ENCODE measurements at places on chromosomes 1 and 21.

DNA sequence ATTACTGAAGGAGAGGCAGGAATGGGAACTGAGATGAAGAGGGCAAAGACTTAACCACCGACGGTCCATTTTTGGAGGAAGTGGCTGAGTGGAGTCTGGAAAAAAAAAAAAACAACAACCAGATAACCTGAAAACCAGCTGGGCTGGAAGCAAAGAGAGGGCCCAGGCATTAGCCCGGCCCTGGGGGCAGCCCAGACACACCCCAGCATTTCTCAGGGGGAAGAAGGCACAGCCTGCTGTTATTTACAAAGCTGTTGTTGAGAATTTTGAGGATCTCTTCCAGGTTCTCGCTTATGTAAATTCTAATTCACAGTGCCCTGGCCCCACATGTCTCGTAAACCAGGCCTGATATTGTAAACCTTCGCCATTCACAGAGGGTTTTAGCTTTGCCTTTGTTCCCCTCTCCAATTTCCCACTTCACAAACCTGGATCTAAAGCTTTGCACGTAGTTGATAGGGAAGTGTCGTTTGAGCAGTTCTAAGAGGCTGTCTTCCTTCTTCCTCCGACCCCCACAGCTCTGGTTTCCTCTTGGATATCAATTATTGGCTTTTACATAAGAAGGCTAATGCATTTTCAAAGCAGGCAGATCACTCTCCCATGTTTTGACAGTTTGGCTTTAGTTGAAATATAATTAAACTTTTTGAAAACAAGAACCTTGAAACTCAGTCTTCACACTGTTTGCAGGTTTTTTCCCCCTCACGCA, 161.8 kb upstream of the IRF2BP2 start:
- DNase-seq: peak; percentile 48

DNA sequence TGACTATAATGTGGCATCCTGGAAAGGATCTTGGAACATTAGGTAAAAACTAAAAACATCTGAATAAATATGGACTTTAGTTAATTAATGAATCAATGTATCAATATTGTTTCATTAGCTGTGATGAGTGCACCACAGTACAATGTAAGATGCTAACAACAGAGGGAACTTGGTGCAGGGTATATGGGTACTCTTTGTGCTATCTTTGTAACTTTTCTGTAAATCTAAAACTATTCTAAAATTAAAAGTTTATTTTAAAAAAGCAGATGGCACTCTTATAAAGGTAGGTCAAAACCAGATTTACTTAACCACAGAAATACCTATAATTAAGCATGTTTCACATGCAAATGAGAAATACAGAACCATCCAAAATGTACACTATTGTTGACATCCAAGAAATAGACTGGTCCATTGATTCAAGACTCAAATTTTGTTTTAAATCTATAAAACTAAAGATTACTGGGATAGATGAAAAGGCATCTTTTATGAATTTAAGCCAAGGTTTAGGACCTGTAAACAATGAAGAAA, 38.4 kb downstream of the ACBD3 start:
- DNase-seq: no peak

DNA sequence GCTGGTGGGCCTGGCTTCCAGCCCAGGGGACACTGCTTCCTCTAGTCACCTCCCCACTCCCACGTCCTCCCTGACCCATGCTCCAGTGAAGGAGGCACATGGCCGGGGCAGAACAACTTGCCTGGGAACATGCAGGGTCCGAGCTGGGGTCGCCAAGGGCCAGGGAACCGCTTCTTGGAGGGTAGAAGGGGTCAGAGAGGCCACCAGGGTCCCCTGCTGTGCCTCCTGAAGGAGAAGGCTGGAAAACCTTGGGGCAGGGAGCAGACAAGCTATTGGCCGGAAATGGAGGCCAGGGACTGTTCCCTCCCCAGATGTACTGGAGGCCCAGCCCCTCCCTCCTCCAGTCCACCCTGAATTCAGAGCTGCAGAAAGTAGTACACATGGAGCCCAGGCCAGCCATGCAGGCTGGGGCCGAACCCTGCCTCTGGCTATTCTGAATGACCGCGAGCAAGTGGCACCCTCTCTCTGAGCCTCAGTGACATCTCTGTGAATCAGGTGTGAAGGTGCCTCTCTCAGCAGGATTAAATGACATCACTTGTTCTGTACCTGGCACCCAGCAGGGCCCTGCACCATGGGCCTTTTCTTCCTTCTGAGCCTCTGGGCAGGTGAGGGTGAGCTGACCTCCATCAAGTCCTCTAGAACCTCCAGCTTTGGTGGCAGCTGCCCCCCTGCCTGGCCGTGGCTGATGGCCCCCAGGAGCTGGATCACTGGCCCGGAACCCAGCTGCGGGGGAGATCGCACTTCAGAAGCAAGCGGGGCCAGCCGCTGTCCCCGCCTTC, 15.7 kb downstream of the SPOCD1 start:
- DNase-seq: no peak

- DNase-seq: peak; percentile 15
Measured at GRCh38 chr21:39531064-39531463, 79.3 kb downstream of the SH3BGR start.

DNA sequence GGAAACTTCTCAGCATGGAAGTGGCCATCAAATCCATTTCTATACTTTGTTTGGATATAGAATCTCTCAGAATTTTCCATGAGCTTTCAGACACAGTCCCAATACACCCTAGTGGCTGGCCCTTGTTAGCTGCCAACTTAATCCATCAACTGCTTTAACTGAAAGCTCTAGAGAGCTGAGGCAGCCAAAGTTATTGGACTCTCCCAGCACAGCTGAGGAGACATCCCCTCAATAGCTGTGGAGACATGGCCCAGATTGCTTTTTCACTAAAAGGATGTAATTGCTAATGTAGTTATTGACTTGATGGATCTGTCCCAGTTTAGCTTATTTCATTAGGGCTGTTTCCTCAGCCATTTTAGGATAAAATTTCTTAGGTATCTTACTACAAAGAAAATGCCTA, 94.8 kb upstream of the PRMT6 start:
- no peak for DNase-seq

DNA sequence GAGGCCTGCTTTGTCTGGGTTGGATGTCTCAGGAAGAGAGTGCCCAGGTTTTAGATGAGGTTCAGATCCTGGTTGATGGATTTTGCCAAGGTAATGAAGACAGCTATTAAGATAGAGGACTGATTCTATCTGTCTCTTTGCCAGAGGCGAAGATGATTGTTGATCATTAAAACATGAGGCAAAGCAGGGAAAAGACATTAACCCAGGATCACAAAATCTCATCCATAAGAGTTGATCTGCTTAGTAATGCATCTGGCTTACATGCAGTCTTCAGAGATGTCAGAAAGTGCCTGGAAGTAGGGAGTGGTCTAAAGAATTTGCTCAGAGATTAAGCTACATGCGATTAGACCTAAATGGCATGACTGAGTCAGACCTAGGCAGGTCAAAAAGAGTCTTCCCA, 229.6 kb upstream of the PLD5 start:
- no peak for DNase-seq

- DNase-seq: no peak
Measured at GRCh38 chr1:68470388-68470970, 20.7 kb upstream of the RPE65 start.

DNA sequence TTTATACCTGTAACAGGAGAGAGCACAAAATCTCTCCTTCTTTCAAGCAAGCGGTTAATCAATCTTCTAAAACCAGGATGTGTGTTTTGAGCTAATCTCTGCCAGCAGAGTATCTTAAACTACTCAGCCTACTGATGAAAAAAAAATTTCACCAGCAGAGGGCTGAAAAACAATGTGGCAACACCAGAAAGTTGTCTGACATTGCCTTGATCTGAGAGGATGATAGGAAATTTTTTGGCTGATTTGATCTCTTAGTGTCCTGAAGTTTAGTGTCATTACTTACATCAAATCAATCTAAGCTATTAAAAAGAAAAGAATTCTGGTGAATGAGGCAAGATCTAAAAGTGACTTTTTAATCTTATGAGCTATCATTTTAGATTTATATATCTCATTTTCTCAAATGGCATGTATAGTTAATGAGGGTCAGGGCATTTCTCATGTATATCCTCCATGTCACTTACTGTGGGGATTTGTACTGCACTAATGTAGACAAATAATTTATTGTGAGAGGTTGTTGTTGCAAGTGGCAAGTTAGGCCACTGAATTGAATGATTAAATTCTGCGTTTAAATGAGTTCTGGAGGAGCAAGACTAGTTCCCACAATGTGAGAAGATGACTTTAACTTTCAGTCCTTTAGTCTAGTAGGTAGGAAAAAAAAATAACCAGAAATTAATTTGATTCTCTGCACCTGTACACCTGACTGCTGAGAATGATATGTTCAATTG, 10.9 kb downstream of the ADAMTS1 start:
- DNase-seq: no peak

DNA sequence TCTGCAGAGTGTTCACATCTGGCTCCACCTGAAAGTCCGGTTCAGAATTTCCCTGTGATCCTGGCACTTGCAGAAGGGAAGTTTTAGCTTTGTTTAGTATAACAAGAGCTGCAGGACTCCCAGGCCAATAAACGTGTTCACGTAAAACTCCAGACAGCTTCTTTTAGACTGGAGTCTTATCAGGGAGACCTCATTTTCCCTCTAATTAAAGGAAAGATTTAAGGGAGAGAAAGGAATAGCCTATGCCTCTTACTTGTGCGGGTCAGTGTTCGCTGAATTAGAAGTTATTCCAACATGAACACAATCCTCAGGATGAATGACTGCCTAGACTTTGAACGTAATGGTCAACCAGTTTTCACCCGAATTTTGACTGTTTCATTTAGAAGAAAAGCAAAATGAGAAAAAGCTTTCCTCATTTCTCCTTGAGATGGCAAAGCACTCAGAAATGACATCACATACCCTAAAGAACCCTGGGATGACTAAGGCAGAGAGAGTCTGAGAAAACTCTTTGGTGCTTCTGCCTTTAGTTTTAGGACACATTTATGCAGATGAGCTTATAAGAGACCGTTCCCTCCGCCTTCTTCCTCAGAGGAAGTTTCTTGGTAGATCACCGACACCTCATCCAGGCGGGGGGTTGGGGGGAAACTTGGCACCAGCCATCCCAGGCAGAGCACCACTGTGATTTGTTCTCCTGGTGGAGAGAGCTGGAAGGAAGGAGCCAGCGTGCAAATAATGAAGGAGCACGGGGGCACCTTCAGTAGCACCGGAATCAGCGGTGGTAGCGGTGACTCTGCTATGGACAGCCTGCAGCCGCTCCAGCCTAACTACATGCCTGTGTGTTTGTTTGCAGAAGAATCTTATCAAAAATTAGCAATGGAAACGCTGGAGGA, 202.1 kb upstream of the SGIP1 start:
- DNase-seq: no peak

- no peak for DNase-seq
Measured at GRCh38 chr1:161848676-161849075, 82.6 kb downstream of the ATF6 start.

GRCh38 chr1:47842228-47842919, 154.8 kb downstream of the TRABD2B start:
- no peak for DNase-seq

DNA sequence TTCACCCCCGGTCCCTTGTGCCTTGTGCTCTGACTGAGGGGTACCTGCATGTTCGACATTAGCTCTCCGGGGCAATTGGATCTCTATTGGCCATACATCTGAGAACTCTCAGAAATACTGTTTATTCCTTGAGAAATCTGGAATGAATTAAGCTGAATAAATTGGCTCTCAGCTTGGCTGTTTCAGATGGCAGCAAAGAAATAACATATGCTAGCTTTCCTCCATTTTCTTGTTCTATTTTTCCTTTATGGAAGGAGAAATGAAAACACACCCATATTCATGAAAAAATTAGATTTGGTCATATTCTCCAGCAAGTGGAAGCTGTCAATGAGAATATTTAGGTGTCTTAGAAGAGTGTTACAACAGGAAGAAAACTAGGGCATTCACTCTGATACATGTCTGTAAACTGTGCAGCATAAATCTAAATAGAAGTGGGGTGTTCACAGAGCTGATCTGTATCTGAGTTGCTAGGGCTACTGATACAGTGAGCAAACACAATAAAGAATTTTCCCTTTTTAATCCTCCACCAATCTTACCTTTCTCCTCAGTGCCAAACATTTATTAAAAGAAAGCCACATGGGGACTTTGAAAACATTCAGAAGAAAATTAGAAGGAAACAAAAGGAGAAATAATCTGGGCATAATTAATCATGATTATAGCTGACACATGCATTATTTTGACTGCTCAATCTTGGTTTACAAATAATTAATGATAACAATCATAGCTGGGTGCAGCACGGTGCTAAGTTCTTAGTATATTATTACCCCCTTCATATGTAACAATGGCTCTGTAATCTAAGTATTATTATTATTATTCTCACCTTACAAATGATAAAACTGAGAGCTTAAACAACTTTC, 671.9 kb upstream of the USP24 start:
- DNase-seq: no peak
